ENCODE measurements at places on chromosomes 12 and 14.

GRCh38 chr14:91330856-91331255 is 86.4 kb upstream of the GPR68 start:
- no peak for DNase-seq

DNA sequence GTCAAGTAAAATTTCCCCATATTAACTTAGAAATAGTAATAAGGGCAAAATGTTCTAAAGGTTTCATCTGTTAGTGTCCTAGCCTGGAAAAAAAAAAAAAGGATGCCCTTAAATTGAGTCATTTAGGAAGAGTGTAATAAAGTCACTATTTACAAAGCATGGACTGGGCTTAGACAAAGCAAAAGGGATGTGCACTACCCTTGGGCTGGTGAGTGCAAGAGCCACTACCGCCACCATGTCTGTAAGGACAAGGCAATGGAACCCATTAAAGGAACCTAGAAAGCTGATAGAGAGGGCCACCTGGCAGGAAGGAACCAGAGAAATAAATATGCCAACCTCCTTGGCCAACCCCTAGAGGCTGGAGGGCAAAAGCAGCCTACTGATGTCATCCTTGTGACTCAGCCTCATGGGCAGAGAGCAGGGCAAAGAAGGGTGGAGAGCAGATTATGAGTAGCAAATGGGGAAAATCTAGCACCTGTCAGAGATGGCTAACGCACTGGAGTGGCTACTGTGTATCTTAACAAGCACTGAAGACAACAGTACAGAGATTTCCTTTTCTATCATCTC is 59.5 kb upstream of the FUT8 start:
- DNase-seq, result no peak

DNA sequence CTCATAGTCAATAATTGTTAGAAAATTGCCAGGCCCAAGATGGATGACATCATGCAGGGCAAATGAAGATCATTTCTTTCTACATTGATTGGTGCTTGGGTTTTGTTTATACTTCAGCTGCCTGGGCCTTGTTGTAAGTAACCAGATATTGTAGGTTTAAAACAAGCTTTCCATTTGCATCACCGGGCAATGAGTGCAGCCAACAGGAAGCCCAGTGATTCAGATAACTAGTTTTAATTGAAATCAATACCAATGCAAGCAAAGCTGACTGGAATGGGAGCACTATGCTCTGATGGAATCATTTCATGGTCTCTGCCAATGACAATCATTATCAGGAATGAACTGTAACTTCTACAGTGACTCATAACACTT is 279.3 kb downstream of the DUSP6 start:
- DNase-seq, result no peak

- DNase-seq, result no peak
Measured at GRCh38 chr12:117466677-117467362, 105.4 kb upstream of the NOS1 start.

DNA sequence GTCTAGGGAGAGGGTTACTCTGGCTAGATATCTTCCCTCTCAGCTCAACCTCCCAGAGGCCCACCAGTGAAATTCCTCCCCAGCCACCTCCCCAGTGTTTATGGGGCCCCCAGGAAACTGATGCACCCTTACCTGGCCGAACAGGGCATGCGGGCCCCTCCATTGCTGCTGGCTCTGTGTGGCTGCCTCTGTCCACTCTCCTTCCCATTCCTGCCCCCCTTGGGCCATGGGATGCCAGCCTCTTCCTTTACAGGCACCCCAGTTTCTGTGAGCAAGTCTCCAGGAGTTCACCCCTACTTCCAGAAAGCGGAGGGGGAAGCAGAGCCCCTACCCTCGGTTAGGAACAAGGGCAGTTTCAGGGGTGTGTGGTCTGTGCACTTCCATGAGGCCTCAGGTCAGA is 19.4 kb upstream of the ZDHHC22 start:
- no peak for DNase-seq

DNA sequence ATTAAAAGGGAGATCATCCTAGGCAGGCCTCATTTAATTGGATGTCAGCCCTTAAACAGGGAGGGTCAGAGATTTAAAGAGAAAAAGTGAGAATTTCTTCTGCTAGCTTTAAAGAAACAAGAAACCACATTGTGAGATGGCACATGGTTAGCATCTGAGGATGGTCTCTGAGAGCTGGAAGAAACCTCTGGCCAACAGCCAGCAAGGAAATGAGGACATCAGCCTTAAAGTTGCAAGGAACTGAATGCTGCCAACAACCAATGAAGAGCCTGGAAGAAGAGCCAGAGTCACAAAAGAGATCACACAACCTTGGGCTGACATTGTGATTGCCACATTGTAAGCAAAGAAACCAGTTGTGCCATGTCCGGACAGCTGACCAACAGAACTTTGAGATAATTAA is 17.5 kb upstream of the FAR2 start:
- DNase-seq, result no peak

- DNase-seq, result no peak
Measured at GRCh38 chr14:69005432-69006148, 26.5 kb upstream of the ACTN1 start.

DNA sequence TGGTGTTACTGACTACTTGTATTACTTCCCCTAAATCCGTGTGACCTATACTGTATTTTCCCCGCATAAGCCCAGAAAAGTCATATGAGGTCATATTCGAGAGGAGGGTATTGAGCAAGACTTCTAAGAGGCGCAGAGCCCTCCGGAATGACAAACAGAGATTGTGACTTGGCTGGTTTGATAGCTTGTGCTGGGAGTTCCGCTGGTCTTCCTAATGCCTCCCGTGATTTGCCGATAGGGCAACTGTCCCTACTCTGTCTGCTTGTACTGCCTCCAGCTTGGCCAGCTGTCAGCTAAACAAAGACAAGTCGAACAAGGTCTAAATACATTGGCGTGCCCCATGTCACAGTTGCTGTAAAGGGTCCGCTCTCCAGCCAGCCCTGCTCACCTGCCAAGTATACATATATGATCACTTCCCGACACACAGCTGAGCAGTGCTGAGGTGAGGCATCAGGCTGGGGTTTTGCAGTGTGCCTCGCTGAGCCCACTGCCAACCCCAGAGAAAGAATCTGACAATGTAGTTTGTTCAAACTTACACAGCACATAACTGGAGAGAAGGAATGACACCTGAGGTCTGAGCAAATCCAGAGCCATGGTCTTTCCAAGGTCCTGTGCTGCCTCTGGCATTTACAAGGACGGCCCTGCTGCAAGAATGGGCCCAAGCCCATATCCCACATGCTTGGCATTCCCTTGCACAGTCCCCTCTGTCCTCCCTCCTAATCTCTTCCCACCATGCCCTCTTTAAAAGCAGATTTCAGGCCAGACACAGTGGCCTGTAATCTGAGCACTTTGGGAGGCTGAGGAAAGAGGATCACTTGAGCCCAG is 23.7 kb downstream of the LGMN start:
- DNase-seq, result no peak

DNA sequence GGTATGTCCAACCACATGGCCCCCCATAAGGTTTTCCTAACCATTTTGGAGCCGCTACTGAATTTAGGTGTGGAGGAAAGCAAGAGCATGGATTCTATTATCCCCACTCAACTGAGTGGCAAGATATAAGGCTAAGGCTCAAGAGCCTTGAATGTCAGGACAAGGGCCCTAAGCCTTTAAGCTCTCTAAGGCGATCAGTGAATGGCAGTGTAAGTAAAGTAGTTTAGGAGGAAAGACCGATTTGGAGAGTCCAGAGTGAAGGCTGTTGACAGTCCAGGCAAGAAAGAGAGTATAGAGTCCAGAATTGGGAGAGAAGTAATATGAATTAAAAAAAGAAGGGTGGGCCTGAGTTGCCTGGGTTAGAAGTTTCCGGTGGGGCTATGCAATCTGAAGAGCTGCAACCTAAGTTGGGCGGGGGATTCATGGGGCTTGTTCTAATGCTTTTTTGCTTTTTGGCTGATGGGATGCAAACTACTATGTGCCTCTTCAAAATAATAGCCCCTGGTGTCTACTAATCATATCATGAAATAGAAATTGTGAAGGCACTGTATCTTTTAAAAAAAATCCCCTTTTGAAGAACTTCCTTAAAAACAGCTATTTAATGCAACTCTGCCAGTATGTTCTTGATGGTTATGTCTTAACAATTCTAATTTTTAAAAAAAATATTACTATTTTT is at the start of gene SPIC:
Gene SPIC, plus strand, starts transcription at position 626 of the 676 bp plus-strand sequence. CDS start 1,569 bp downstream, outside the sequence.
- DNase-seq, result no peak

Data from GM19239 (cell line).